Suprapubic skin (tissue), 4 donors: ENCODE measurements at places on chromosomes 12 and 14. TPM values are rescaled to one million over a fixed set of nuclear protein-coding genes. Genes with fewer than 3 reads are reported as not detected.

The ESYT1 gene
- 128 TPM for total RNA-seq

The HOXC9 gene
- total RNA-seq: 4.9 TPM

The SRGAP1 gene
- total RNA-seq: 10.8 TPM

- no peak for DNase-seq
Measured at GRCh38 chr14:41629876-41630275, 23.2 kb downstream of the LRFN5 start.

DNA sequence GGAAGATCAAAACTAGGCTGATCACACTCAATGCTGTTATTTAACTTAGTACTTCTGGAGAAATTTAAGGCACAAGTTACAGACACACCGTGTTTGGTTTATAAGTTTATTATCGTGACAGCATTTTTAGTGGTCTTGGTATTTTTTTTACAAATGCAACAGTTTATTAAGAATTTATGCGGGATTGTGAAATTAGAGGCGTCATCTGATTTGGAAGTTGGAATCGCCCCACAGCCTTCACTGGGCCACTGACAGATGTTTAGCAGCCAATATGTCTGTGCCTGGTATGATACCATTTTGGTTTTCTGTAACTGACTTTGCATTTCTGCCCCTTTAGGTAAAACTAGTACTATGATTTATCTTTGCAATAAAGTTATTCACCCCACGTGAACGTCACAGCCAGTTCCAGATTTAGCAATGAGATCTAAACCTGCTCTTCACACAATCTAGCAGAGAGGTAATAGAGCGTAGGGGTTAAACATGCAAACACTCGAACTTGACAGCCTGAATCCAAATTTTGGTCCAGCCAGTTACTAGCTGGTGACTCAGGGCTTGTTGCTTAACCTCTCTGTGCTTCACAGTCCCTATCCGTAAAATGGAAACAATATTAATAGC, 73.2 kb upstream of the SSTR1 start:
- no peak for DNase-seq

- DNase-seq: no peak
Measured at GRCh38 chr14:75395862-75396261, 32.0 kb upstream of the JDP2 start.

The ENDOU gene
- 18.7 TPM for total RNA-seq

The CLMN gene
- 25.7 TPM for total RNA-seq

The CEBPE gene
- not detected for total RNA-seq

DNA sequence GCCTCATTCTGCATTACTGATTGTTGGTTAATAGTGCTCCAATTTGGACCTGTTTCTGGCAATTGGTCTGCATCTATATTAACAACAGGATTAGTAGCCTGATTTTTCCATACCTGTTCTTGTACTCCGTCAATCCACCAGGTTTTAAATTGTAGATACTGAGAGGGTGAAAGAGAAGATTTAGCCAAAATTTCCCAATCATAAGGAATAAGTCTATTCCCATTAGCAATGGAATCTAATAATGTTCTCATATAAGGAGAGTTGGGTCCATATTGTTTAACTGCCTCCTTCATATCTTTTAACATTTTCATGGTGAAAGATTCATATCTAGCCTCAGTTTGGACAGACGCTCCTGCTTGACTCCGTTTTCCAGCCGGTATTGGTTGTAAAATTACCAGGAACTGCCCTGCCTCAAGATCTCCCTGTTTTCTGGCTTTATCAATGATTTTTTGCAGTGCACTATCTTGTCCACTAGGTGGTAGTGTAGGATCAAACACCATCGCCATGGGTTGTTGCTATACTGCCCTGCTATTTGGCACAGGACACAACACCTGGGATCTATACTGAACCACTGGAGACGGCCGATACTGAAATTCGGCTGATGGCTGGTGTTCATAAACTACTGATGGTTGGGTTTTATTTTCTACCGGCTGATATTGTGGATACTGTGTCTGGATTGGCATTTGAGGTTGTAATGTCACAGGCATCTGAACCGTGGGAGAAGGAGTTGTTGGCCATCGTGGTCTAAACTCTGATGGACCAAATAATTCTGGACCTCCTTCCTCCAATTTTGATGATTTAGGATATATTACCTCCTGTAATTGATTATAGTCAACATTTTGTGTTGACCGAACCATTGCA, 25.2 kb downstream of the DHRS4L2 start:
- DNase-seq: no peak

GRCh38 chr12:50400638-50401499, at the start of gene LARP4:
Gene LARP4, plus strand, starts transcription at chr12:50400885. Its CDS starts 126 bp downstream, at chr12:50401011.
- peak; percentile 96 for DNase-seq

DNA sequence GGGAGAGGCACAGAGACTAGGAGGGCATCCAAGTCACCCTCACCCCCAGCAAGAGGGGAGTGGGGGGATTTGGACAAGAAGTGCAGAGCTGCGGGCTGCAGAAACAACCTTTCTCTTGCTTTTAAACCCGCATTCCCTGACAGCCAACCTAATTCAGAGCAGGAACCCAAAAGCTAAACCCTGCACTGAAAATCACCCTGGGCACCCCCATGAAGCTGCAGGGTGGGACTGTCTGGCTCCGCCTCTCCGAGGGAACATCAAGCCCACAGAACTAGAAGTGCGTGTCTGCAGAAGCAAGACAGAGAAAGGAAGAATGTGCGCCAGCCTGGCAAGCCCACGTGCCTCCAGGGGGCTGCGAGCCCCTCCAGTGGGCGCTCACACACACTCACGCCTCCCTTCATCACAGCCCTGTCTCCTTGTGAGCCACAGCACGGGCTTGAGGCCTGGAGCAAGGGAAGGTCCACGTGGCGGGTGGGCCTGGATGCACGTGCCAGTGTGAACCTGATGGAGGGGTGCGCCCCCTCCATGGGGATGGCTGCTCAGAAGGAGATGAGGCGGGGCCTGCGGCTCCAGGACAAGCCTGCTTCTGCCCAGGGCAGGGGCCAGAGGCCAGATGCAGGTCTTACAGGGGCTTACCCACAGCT, 27.8 kb upstream of the PNMA1 start:
- DNase-seq: no peak

The RNASE4 gene
- 60.5 TPM for total RNA-seq

The BCL2L14 gene
- not detected for total RNA-seq

GRCh38 chr14:68970038-68970612, 9.0 kb downstream of the ACTN1 start:
- no peak for DNase-seq

- no peak for DNase-seq
Measured at GRCh38 chr14:82192387-82192786, 658.7 kb upstream of the SEL1L start.

The CD4 gene
- 3.6 TPM for total RNA-seq

The CCDC175 gene
- total RNA-seq: not detected

GRCh38 chr12:50006280-50006679, 19.0 kb downstream of the RACGAP1 start:
- no peak for DNase-seq

- DNase-seq: no peak
Measured at GRCh38 chr12:106287364-106287763, 15.2 kb upstream of the TCP11L2 start.

DNA sequence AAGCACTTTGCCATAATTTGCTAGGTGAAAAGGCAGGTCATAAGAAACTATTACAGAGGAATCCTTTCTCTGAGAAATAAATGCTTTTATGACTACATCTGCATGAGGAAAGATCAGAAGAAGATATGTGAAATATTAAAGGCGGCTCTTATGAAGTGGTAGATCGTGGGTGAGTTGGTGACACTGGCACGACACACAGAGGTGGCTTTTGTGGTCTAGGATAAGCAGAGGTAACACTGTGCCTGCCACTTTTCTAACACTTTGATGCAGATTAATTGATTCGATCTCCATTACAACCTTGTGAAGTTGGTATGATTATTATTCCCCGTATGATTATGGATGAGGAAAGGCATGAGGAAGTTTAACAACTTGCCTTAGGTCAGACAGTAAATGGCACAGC, 60.0 kb upstream of the ELK3 start:
- no peak for DNase-seq

The LRRC10 gene
- not detected for total RNA-seq

DNA sequence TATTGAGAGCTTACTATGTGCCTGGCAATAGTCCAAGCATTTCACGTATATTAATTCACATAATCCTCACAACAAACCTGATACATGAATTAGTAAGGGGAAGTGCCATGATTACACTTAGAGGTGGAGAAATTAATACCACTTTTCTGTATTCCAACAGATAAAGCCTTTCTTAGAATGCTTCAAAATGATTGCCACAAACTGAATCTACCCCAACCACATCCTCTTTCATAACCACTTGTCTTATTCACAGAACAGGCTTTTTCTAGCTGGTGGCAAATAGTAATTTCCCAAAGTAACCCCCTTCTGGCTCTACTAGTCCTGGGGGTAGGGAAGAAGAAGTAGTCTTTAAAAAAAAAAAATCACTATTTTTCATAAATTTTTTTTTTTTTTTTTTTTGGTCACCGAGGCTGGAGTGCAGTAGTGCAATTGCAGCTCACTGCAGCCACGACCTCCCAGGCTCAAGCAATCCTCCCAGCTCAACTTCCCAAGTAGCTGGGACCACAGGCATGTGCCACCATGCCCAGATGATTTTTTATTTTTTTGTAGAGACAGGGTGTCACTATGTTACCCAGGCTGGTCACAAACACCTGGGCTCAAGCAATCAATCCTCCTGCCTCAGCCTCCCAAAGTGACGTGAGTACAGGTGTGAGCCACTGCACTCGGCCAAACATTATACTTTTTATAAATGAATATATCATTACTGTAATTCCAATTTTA, 59.0 kb upstream of the ARID2 start:
- DNase-seq: no peak

GRCh38 chr12:89821896-89822295, 113.3 kb upstream of the ATP2B1 start:
- no peak for DNase-seq

DNA sequence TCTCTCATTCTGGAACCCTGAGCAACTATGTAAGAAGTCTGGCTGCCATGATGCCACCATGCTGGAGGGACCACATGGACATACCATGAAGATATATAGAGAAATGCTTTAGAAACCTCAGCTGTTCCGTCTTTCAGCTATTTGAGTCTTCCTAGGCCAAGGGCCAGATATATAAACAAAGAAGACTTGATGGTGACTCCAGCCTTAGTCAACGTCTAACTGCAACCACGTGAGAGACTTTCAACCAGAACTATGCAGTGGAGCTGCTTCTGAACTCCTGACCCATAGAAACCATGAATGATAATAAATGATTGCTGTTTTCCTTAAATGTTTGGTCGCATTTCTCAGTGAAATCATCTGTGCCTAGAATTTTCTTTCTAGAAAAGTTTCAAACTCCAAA, 20.0 kb upstream of the KITLG start:
- DNase-seq: no peak

DNA sequence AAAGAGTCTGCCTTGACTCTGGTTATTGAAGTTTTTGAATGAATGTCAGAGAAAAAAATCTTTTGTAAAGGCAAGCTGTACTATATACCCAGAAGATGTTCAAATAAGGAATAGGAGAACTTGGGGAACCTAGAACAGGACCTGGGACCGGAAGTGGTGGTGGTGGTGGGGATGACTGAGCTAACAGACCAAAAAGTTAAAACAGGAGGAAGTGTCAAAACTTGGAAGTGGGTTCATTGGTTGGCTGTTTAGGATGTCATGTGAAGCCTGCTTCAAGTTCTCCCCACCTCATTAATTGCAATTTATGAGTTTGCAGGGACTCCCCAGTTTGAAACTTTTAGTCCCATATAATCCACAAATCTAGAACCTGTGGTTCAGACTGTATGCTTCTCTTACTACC, 26.2 kb downstream of the PLXNC1 start:
- no peak for DNase-seq

GRCh38 chr12:32885831-32886230, 10.7 kb downstream of the PKP2 start:
- no peak for DNase-seq

The PHETA1 gene
- 25.7 TPM for total RNA-seq

The CCDC184 gene
- 0.19 TPM for total RNA-seq

The PLEKHG7 gene
- not detected for total RNA-seq

- DNase-seq: no peak
Measured at GRCh38 chr12:45580356-45580969, 149.0 kb upstream of the ARID2 start.

The KANSL2 gene
- 92.7 TPM for total RNA-seq

DNA sequence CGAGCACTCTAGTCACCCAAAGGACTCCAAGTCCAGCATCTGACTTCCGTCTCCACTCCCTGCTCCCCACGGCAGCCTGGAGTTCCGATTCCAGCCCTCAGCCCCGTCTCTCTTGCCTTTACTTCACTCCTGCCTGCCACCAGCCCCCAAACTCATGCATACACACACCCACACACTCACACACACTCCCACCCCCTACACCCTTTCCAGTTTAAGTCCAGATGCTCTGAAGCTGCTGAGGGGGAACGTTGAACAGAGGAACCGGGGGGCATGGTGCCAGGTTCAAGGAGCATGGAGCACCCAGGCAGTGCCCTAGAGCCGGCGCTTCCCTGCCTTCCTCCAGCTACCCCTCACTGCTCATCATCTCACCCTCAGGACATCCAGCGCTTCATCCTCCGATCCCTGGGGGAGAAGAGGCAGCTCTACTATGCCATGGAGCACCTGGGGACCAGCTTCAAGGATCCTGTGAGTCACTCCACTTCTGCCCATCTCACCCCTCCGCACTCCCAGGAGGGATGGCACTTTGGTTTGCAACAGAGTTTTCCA, 3.3 kb downstream of the P3H3 start:
- no peak for DNase-seq

GRCh38 chr12:26748412-26748740, 84.6 kb downstream of the ITPR2 start:
- DNase-seq: no peak

The IRF2BPL gene
- 72.7 TPM for total RNA-seq

DNA sequence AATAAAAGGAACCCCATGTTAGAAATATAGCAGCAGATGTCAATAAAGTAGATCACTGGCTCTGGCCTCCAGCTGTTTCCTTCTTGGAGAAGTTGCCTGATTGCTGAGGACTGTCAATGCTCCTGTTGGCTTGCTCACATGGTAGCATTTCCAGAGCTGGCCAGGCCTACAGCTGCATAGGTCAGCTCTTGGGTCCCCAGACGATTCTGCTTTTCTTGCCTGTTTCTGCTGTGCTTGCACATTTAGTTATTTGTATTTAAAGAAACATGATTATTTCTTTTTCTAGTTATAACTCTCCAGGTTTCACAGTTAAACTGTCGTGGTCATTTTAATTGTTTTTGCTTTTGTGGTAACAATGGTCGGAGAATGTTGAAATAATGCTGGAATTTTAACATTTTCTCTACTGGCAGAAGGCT, 7.2 kb downstream of the NAV3 start:
- DNase-seq: no peak
